ENCODE measurements at places on chromosomes 1 and 21.

- no peak for DNase-seq
These were observed 116.4 kb downstream of the CRB1 start for GRCh38 chr1:197384471-197384870.

DNA sequence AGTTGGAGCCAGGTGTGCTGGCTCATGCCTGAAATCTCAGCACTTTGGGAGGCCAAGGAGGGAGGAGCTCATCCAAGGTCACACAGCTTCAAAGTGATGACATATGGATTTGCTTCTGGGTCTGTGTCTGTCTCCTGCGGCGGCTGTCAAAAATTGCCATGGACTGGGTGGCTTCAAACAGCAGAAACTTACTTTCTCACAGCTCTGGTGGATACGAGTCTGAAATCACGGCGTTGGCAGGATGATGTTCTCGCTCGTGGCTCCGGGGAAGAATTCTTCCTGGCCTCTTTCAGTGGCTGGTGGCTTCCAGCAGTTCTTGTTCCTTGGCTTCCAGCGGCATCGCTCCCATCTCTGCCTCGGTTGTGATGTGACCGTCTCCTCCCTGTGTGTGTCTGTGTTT, 314.8 kb upstream of the C1orf174 start:
- DNase-seq = no peak

DNA sequence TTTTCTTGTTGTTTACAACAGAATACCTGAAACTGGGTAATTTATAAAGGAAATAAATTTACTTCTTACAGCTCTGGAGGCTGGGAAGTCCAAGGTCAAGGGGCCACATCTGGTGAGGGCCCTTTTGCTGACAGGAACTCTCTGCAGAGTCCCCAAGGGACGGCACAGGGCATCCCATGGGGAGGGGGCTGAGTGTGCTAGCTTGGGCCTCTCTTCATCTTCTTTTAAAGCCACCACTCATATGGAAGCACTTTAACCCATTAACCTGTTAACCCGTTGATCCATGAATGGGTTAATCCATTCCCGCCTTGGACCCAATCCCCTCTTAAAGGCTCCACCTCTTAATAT, 76.3 kb downstream of the OBSCN start:
- DNase-seq = no peak

DNA sequence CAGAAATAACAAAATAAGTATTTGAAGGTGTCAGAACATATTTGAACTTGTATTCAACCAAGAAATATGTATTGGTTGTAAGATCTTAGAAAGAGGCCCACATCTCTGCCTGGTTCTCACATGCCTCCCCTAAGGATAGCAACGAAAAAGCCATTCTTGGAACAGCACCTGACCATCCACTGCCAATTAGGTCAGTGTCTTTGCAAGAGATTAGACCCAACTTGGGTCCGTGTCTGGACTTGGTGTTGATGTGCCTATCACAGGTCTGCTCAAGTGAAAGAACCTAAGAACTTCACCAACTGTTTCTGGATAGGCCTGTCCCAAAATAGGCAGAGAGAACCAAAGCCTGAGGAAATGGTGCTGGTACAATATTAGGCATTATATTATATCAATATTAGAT, 46.0 kb upstream of the COG2 start:
- DNase-seq = no peak

DNA sequence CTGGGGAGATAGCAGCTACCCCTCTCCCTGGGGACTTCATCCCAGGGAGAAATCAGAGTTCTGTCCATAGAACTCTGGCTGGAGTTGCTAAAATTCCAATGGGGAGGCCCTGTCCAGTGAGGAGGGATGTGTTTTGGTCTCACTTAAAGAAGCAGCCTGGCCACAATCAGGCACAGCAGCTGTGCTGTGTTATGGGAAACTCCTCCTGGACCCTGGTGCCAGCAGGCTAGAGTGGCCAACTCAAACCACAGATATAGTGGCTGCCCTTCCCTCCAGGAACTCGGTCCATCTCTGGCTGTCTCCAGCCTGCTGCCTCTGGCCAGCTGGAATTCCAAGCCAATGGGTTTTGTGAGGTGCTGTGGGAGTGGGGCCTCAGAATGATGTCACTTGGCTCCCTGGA, 37.4 kb upstream of the SAMD11 start:
- no peak for DNase-seq

GRCh38 chr1:33234131-33234530, 22.2 kb upstream of the ZNF362 start:
- DNase-seq = no peak

DNA sequence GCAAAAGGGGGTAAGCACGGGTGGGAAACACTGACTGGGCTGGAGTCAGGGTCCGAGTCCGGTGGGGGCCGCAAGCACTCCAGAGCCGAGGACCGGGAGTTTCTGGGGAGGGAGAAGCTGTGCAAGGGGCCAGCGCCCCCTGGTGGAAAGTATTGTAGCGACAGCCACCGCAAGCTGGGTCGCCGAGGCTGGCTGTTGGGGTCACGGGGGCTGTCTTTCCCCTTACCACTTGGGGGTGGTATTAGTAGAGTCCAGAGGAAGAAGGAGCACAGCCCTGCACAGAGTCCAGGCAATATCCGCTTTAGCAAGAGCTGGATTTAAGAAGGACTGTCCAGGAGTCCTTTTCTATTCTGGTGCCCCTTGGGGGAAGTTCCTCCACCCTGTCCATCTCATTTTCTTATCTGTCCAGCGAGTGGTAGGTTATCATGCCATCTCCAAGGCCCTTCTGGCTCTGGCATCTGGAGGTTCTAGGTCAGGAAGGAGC, 17.9 kb upstream of the ETV3 start:
- DNase-seq = peak; percentile 56

- DNase-seq = peak; percentile 67
These were observed 37.4 kb downstream of the RASSF5 start for GRCh38 chr1:206544562-206545257.

GRCh38 chr1:100028765-100029164, 59.0 kb downstream of the SLC35A3 start:
- no peak for DNase-seq

- no peak for DNase-seq
These were observed 46.2 kb downstream of the DDR2 start for GRCh38 chr1:162678439-162678838.

- no peak for DNase-seq
These were observed 72.6 kb upstream of the HMGB4 start for GRCh38 chr1:33791251-33791650.

DNA sequence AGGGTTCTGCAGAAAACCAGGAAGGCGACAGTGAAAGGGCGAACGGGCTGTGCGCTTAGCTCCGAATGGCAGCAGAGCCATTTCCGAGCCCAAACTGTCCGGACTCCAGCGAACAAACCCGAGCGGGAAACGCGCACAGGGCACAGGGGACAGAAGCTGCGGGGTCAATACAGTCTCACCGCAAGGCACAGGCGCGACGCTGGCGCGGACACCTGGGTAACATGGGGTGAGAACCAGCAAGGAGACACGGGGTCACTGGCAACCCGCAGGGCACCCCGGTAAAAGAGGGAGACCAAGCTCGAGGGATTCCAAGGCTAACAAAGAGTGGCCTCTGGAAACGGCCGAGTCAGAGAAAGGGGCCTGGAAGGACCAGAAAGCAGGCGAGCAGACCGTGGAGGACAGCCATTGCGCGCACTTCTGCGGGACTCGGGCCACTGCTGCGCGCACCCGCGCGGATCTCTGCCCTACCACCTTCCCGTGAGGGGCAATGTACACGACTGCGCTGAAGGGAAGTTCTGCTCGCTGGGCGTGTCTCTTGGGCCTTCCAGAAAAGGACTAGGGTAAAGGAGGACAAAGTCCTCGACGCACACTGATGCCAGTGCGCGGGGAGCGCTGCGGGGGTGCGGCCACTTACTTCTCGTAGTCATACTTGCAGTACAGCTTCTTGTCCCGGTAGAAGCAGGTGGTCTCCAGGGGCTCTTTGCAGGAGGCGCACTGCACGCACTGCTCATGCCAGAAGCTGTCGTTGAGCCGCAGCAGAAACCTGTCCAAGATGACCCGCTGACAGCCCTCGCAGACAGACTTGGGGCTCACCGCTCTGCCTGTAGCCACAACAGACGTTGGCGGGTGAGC, 3.8 kb downstream of the LMX1A start:
- DNase-seq = no peak
